Progenitor cell of endocrine pancreas (in vitro differentiated cells): ENCODE measurements at places on chromosomes 4 and X. TPM values are rescaled to one million over a fixed set of nuclear protein-coding genes. Genes with fewer than 3 reads are reported as not detected.

Gene SLC38A5
- total RNA-seq: 0.33 and 0.74 TPM in 2 replicates

Gene UGT8
- 4.5 and 7.5 TPM in 2 replicates for total RNA-seq

Gene FRMD7
- not detected in 2 replicates for total RNA-seq

DNA sequence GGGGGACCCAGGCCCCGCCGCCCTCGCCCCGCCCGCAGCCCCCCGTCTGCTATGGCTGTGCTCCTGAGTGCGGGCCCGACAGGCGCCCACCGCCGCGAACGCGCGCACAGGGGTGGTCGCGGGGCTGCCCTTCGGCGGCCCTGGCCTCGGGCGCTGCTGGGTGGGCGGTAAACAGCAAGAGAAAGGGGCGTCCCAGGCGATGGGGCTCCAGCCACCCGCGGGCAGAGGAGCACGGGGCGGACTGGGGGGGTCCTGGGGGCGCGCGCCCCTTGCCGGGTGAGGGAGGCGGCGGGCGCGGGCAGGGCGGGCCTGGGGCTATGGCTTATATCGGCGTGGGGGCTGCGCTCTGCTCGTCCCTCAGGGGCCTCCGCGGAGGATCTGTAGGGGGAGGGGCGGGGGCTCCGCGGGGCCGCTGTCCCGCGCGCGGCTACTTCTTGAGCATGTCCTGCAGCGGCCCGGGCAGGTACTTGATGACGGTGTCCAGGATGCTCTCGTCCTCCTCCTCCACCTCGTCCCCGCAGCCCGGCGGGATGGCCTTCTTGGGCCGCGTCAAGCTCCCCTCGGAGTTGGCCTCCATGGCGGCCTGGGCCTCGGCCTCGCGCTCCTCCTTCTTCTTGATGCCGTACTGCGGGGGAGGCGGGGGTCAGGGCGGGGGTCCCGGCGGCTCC is 39.7 kb downstream of the CPLX1 start:
- no peak for DNase-seq

DNA sequence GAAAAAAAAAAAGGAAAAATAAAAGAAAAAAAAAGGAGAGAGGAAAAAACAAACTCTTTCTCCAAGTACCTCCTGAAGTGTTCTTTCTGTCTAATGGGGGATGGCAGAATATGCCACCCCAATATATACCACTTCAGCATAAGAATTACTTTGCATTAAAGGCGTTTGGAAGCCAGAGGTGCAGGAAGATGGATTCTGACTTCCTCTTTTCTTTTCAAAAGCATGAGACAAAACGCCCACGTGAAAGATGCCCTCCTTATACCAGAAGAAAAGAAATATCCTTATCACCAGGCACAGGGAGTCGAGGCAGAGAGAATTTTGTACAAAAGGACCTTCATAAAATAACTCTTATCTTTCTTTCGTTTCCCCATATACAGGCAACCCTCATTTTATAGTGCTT is 40.9 kb downstream of the COX18 start:
- DNase-seq: no peak

DNA sequence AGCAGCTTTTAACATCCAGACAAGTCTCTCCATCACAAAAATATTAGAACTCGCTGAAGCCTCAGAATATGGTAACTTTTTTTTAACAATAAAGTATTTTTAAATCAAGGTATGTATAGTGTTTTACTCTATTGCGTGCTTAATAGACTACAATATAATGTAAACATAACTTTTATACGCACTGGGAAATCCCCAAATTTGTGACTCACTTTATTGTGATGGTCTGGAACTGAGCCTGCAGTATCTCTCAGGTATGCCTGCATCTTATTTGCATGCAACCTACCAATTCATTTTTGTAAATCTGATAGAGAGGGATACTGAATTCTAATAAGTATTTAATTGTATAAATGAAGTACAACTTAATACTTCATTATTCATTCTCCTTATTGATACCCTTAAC is 823.5 kb downstream of the ADGRL3 start:
- no peak for DNase-seq
